Endothelial cell (in vitro differentiated cells): ENCODE measurements at places on chromosomes 5 and 9. TPM values are rescaled to one million over a fixed set of nuclear protein-coding genes. Genes with fewer than 3 reads are reported as not detected.
A peak's percentile ranks its signal among the peaks of the same experiment; 100 is the strongest.

GRCh38 chr9:4740388-4740637 is 689 bp downstream of the AK3 start:
- H3K36me3 ChIP-seq: peaks cover 4% of the 10 kb centered on the region
- H3K4me1 ChIP-seq: peaks cover 9% of the 10 kb centered on the region
- H3K4me3 ChIP-seq: peak overlapping the region; percentile 95
- peaks cover 5% of the 10 kb centered on the region for H3K27me3 ChIP-seq

DNA sequence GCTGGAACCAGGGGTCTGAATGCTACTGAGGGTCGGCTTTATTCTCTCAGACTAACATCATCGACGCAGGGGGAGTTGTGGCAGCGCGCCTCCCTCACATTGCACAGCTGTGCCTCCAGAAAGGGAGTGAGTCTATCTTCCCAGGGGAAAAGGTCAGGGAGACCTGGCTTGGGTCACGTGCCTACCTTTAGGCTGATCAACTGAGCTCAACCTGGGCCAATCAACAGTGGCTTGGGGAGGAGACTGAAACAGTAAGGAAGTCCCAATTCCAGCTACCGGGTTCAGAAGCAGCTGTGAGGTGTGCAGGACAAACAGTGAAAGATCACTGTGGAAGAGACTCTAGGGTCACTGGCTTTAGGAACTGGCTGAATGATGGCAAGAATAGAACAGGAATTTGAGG is 14.3 kb downstream of the SNX30 start:
- no peak overlapping the region for H3K4me3 ChIP-seq
- H3K36me3 ChIP-seq: peaks cover 8% of the 10 kb centered on the region
- DNase-seq: no peak
- no peaks in the 10 kb centered on the region for H3K4me1 ChIP-seq
- H3K27ac ChIP-seq: no peak overlapping the region
- peaks cover 5% of the 10 kb centered on the region for H3K27me3 ChIP-seq

GRCh38 chr5:124870070-124870469 is 123.6 kb upstream of the ZNF608 start:
- H3K4me3 ChIP-seq: no peak overlapping the region
- no peak overlapping the region for H3K27ac ChIP-seq
- no peaks in the 10 kb centered on the region for H3K36me3 ChIP-seq
- H3K4me1 ChIP-seq: peaks cover 12% of the 10 kb centered on the region

DNA sequence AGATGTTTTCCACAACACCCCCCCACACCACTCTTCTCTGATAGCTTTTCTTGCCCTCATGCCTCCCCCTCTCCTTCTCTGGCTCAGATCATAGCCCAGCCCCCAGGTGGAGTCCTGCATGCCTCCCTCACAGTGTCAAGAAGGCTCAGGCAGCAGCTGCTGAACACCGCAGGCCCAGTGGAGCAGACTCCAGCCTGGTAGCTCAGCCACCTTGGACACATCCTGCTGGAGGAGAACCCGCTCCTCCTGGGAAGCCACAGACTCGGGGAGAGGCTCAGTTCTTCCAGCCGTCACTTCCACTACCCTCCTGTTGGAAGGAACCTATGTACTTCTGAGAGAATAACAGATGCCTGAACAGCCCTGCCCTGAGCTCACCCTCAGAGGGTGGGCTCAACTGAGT is 143.4 kb downstream of the SPOCK1 start:
- no peak overlapping the region for H3K4me3 ChIP-seq
- DNase-seq: no peak
- no peaks in the 10 kb centered on the region for H3K36me3 ChIP-seq
- H3K27me3 ChIP-seq: no peaks in the 10 kb centered on the region
- no peak overlapping the region for H3K27ac ChIP-seq
- H3K4me1 ChIP-seq: no peaks in the 10 kb centered on the region

GRCh38 chr9:110538647-110539041 is 40.9 kb downstream of the SVEP1 start:
- peaks cover 8% of the 10 kb centered on the region for H3K4me1 ChIP-seq
- no peak for DNase-seq
- no peaks in the 10 kb centered on the region for H3K27me3 ChIP-seq
- H3K36me3 ChIP-seq: no peaks in the 10 kb centered on the region

GRCh38 chr5:148268566-148268965 is at the start of gene SPINK13:
TSS of gene SPINK13 (plus strand) at chr5:148268794. CDS start at chr5:148270073, 1,279 bp downstream.
- DNase-seq: no peak
- H3K27me3 ChIP-seq: no peaks in the 10 kb centered on the region
- no peak within 1 kb of the TSS for H3K4me3 ChIP-seq
- no peaks in the 10 kb centered on the region for H3K36me3 ChIP-seq

- no peaks in the 10 kb centered on the region for H3K36me3 ChIP-seq
- peaks cover 5% of the 10 kb centered on the region for H3K27me3 ChIP-seq
Observed at GRCh38 chr5:111076091-111076490, 4.6 kb downstream of the TSLP start.

DNA sequence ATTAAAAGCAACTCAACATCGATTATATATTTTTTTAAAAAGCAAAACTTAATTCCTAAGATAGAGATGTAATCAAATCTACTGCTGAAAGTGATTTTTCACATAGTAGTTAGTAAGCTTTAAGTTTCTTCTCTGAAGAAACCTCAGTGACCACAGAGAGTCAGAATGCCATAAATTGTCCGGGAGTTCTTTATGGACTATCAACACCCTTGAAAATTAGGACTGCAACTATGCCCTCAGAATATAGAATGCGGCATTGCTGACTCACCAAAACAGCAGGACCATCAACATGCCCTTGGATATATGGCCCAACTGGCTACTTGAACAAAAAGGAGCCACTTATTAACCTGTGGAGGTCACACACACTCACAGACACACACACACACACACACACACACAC is 228.9 kb upstream of the SNX2 start:
- H3K36me3 ChIP-seq: no peaks in the 10 kb centered on the region
- no peak overlapping the region for H3K27ac ChIP-seq
- H3K4me1 ChIP-seq: peaks cover 3% of the 10 kb centered on the region
- H3K4me3 ChIP-seq: no peak overlapping the region
- H3K27me3 ChIP-seq: no peaks in the 10 kb centered on the region
- DNase-seq: no peak

- peaks cover 2% of the 10 kb centered on the region for H3K27me3 ChIP-seq
- no peak for DNase-seq
Observed at GRCh38 chr5:116738239-116738614, 163.6 kb upstream of the SEMA6A start.

- no peaks in the 10 kb centered on the region for H3K27me3 ChIP-seq
- no peak overlapping the region for H3K27ac ChIP-seq
- no peaks in the 10 kb centered on the region for H3K36me3 ChIP-seq
- DNase-seq: no peak
- H3K4me3 ChIP-seq: no peak overlapping the region
- peaks cover 4% of the 10 kb centered on the region for H3K4me1 ChIP-seq
Observed at GRCh38 chr5:149175346-149176105, 34.2 kb downstream of the ABLIM3 start.

GRCh38 chr9:122883125-122883524 is 22.0 kb downstream of the RC3H2 start:
- no peaks in the 10 kb centered on the region for H3K27me3 ChIP-seq
- no peaks in the 10 kb centered on the region for H3K4me1 ChIP-seq
- H3K36me3 ChIP-seq: peaks cover 28% of the 10 kb centered on the region

DNA sequence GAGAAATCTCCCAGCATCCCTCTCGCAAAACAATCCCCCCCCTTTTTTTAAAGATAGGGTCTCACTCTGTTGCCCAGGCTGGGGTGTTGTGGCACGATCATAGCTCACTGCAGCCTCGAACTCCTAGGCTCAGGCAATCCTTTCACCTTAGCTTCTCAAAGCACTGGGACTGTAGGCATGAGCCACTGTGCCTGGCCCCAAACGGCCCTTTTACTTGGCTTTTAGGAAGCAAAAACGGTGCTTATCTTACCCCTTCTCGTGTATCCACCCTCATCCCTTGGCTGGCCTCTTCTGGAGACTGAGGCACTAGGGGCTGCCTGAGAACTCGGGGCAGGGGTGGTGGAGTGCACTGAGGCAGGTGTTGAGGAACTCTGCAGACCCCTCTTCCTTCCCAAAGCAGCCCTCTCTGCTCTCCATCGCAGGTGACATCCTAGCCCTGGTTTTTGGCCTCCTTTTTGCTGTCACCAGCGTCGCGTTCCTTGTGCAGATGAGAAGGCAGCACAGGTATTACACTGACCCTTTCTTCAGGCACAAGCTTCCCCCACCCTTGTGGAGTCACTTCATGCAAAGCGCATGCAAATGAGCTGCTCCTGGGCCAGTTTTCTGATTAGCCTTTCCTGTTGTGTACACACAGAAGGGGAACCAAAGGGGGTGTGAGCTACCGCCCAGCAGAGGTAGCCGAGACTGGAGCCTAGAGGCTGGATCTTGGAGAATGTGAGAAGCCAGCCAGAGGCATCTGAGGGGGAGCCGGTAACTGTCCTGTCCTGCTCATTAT is 6.8 kb downstream of the CA9 start:
- peaks cover 43% of the 10 kb centered on the region for H3K4me1 ChIP-seq
- H3K27ac ChIP-seq: no peak overlapping the region
- H3K4me3 ChIP-seq: no peak overlapping the region
- DNase-seq: no peak
- H3K36me3 ChIP-seq: peaks cover 28% of the 10 kb centered on the region

DNA sequence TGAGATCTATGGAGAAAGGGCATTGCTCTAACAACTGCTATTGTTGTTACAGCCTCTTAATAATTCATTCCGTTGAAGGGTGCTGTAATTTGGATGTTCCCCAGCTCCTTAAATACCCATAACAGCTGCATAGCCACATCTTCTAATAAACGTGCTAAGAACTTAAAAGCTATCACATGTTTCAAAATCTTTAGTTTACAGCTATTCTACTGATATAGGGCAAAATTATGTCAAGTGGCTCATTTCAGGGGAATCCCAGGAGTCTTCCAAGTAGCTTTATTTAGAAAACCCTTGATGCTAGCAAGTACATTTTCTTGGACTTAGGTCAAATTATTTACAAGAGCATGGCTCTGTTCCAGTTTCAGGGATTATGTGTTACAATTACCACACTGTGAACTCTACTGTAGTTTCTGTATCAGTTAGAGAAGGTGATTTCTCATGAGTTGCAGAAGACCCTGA is 990.4 kb upstream of the ACO1 start:
- H3K27me3 ChIP-seq: no peaks in the 10 kb centered on the region
- H3K36me3 ChIP-seq: no peaks in the 10 kb centered on the region
- H3K4me1 ChIP-seq: peaks cover 4% of the 10 kb centered on the region
- DNase-seq: no peak
- H3K4me3 ChIP-seq: no peak overlapping the region

DNA sequence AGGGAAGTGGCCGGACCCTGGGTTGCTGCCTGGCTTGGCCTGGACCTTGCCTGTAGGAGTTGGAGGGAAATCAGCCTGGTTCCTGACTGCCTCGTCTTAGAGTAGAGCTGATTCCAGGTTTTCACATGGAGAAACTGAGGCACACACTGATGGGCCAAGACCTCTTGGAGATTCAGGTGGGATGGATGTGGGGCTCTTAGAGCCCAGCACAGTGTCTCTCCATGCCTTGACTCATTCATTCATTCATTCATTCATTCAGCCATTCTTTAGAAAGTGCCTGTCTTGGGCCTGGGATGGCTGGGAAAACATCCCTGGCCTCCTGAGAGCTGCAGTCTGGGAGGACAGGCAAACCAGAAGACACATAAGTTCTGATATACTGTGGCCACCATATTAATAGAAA is 2.2 kb downstream of the LRRC8A start:
- H3K4me3 ChIP-seq: peak overlapping the region; percentile 51
- peaks cover 50% of the 10 kb centered on the region for H3K4me1 ChIP-seq
- peaks cover 7% of the 10 kb centered on the region for H3K27me3 ChIP-seq
- H3K36me3 ChIP-seq: peaks cover 12% of the 10 kb centered on the region

DNA sequence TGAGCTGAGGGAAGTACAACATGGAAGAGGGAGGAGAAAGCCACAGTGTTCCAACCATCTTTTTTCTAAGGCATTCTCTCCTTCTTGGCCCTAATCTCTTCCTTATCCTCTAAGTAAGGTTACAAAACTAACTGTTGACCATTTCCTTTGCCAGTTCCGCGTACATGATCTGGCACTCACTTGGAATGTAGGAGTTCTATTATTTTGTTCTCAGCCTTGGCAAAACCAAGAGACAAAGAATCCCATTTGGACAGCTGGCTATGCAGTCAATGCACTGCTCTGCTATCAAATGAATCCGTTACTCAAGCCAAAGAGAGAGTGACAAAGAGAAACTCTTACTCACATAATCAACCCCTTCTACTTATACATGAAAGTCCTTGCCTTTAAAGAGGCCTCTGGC is 410.3 kb downstream of the DTWD2 start:
- H3K36me3 ChIP-seq: no peaks in the 10 kb centered on the region
- no peaks in the 10 kb centered on the region for H3K4me1 ChIP-seq
- H3K4me3 ChIP-seq: no peak overlapping the region
- H3K27ac ChIP-seq: no peak overlapping the region
- H3K27me3 ChIP-seq: no peaks in the 10 kb centered on the region
- DNase-seq: no peak

DNA sequence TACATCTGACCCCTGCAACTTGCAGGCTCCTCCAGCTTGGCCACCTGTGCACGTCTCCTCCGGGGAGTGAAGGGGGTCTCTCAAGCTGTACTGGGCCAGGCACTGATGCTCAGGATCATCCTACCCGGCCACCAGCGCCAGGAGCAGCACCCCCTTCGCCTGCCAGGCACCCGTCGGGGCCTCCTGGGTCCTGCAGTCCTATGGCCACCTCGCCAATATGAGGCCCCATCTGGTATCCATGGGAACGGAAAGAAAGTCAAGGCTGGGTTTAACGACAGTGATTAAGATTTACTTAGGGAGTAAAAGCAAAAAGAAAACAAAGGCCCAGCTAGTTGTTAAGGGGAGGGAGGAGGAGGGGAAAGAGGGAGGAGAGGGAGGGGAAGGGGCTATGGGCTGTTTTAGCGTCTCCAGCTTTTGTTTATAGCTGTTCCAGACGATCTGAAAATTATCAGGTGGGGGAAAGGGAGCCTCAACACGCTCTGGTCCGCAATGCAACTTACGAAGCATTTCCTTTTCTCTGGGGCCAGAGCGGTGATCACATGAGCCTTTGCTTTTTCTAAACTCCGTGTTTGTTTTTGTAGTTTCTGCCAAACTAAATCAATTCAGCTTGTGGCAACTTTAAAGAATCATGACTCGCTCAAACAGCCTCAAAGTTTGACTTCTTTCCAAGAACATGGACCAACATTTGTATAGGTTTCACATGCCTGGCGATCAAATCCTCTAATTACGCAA is 132.4 kb downstream of the ROR2 start:
- H3K4me1 ChIP-seq: no peaks in the 10 kb centered on the region
- H3K36me3 ChIP-seq: no peaks in the 10 kb centered on the region
- no peak for DNase-seq
- no peak overlapping the region for H3K27ac ChIP-seq
- no peak overlapping the region for H3K4me3 ChIP-seq

- H3K4me1 ChIP-seq: peaks cover 27% of the 10 kb centered on the region
- no peak for DNase-seq
- no peaks in the 10 kb centered on the region for H3K36me3 ChIP-seq
- H3K27me3 ChIP-seq: peaks cover 3% of the 10 kb centered on the region
- H3K4me3 ChIP-seq: no peak overlapping the region
Observed at GRCh38 chr9:89527084-89527483, 29.2 kb upstream of the SEMA4D start.

The NMUR2 gene
- total RNA-seq: not detected

The KLF4 gene
- total RNA-seq: 16.4 TPM

The SEMA6A gene
- 180 TPM for total RNA-seq

The ANKRD34B gene
- 0.62 TPM for total RNA-seq

The TMEM232 gene
- total RNA-seq: 3.1 TPM

The NNT gene
- 21.7 TPM for total RNA-seq
